ENCODE measurements at places on chromosomes 2 and 18.

DNA sequence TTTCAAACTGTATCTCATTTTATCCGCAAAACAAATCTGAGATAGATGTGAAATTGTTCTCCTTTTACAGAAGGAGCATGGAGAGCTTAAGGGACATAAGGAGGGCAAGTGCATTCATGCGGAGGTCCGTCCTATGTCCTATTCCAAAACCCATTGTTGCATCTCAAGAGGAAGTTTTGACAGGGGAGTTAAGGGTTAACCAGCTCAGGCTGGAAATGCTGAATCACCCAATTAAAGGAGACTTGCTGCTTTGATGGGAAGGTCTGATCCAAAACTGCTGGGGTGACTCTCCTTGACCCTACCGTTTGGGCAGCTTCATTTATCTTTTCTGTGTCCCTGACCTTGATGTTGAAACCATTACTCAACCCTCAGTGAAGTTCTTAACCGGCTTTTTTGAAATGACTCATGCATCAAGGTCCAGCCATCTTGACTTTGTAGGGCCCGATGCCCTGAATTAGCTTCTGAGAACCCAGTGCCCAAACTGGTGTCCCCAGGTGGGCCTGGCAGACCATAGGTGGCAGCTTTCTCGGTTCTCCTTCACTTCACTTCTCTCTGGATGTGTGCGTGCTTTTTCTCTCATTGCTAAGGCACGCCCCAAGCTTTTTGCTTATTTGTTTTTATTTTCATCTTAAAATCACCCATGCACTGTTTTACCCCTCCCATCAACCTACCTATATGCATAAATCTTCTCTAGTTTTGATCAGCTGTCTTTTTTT is 15.9 kb upstream of the TXNDC2 start:
- DNase-seq = no peak

DNA sequence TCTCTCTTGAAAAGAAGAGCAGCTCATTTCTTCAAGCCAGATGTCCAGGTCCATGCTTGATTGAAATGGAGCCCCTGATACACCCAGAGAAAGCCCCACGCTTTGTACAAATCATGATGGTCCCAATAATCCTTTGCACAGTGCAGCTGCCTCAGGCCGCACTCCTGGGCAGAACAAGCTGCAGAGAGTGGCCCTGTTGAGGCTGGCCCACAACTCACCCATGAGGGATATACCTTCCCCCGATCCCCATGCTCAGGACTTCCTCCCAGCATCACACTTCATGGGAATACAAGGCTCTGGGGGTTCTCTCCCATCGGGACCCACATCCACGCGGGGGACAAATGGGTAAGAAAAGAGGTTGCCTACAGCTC is 181.8 kb downstream of the CTIF start:
- no peak for DNase-seq

- no peak for DNase-seq
Observed at GRCh38 chr2:240322231-240322955, 113.1 kb upstream of the GPC1 start.

DNA sequence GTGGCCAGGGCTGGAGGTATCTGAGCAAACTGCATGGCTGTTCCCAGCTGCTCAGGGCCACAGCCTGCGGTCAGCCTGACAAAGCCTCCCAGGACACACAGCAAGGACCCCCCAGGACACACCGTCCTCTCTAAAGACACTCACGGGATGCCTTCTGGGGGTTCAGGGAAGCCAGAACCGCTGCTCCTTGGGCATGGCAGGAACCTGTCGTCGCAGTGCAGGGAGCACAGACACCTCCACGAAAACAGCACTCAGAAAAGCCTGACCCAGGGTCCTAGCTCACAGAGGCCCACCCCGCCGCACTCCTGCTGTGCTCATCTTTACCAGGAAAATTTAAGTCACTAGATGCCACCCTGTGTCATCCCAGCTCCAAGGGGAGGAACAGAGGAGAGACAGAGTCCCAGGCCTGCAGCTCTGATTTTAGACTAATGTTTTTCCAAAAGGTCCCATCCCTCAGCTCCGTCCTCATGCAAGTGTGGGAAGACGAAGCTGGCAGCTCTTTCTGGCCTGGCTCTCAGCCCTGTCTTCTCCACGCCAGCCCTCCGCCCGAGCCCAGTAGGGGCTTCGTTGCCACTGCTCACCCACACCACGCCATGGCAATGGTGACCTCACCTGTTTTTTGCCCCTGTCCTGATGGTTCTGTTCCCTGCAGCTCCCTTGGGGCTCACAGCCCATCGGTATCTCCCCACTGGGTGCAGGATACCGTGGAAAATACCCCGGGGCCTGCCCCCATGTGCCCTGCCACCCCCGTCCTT is 23.9 kb upstream of the SLC66A3 start:
- DNase-seq = no peak

- DNase-seq = no peak
Observed at GRCh38 chr2:65985986-65986385, 448.9 kb upstream of the MEIS1 start.

GRCh38 chr2:171712051-171712450 is 24.8 kb downstream of the DYNC1I2 start:
- no peak for DNase-seq

DNA sequence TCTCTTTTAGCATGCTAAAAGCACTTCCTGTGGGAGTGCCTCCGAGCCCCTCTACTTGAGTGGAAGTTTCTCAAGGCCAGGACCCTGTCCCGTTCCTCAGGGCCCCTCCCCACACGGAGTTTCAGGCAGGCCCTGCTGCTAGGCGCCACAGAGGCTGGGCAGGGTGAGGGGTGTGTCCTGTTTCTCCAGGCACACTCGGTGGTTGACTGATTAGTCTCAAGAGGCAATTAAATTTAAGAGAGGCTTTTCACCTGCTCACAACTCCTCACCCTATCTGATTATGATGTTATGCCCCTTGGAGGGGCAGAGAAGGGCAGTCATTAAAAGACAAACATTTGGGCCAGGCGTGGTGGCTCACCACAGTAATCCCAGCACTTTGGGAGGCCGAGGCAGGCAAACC is 160.8 kb upstream of the HAAO start:
- DNase-seq = no peak

DNA sequence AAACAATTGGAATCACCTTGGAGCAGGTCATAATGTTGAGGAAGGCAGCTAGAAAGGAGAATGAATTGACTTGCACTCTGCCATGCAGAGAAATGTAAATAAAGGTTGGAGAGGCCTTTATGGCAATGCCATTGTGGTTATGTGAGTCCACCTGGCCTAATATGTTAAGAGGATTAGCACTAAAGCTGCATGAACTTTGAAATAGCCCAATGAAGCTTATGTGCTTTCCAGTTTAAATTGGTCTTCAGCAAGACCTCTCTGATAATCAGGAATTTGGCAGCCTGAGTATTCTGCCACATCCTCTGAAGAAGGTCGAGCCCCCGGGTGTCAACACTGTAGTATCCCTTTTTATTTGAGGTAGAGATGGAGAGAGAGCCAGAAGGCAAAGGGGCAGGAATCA is 464.9 kb downstream of the CDH2 start:
- DNase-seq = no peak

DNA sequence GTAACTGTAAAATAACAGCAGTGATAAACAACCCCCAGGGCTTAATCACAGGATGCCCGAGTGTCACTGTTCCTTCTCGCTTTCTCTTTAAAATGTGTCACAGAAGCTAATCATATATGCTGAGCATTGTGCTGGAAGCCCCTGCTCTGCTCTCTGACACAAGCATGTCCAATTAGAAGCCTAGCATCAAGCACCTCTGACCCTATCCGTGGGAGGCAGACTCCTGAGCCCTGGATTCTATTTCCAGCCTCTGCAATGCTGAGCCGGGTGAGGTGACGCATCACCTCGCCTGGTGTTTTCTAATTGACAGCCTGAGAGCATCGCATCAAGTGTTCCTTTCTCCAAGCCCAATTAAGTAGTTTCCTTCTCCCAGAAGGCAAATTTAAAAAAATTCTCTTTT is 19.7 kb upstream of the SCG2 start:
- no peak for DNase-seq

DNA sequence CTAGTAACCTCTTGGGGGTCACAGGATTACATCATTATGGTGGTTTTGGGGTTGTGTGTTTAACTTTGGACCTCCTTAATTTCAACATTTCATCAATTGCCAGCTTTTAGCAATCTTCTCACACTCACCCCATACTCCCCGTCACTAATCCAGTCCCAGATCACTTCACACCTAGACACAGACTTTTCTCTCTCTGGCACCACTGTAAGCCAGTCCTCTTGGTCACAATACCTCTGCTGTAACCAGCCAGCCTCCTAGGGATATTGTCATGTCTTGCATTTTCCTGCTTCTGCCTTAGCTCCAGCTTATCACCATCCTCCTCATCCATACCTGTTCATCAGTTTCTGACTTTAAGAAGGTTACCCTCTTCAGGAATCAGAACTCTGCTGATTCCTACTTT is 1.6 kb upstream of the STK17B start:
- DNase-seq = no peak

GRCh38 chr2:190678444-190679162 is 29.7 kb downstream of the NAB1 start:
- DNase-seq = no peak

GRCh38 chr18:49817947-49818346 is 4.6 kb upstream of the ACAA2 start:
- no peak for DNase-seq

- DNase-seq = no peak
Observed at GRCh38 chr2:228613133-228613850, 431.8 kb upstream of the SPHKAP start.

GRCh38 chr2:479490-480176 is 191.7 kb upstream of the ALKAL2 start:
- no peak for DNase-seq

- DNase-seq = no peak
Observed at GRCh38 chr2:68829749-68830148, 41.4 kb downstream of the BMP10 start.

DNA sequence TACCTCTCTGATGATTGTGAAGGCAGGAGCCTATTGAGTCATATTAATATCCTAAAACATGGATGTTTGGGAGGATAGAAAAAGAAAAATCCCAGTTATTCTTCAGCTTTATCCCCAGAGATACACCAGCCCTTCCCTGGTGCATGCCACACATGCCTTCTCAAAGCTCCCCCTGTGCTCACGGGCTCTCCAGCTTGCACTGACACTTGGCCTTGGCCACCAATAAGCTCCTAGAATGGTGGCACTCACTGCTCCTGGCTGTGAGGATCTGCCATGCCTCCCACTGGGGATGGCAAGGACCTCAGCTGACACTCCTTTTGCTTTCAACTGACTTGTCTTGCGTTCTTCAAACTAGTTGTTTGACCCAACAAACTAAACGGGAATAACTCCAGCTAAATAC is 15.9 kb downstream of the SLC14A1 start:
- DNase-seq = no peak

DNA sequence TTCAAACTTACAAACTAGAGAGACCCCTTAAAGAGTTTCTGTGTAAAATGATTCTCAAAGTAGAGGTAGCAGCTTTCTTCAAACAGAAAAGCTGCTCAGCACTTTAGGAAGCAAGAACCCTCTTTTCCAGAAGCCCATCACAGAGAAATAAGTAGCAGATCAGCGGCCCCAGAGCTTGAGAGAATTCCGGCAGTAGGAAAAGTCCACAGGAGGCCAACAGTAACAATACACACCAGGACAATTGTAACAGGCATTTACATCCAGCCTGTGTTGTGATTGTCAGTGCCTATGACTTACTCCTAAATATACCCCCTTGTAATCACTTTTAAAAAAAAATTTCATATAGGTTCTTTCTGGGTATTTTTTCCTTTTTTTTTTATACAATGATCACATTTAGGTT is 161.4 kb upstream of the ACVR2A start:
- no peak for DNase-seq

DNA sequence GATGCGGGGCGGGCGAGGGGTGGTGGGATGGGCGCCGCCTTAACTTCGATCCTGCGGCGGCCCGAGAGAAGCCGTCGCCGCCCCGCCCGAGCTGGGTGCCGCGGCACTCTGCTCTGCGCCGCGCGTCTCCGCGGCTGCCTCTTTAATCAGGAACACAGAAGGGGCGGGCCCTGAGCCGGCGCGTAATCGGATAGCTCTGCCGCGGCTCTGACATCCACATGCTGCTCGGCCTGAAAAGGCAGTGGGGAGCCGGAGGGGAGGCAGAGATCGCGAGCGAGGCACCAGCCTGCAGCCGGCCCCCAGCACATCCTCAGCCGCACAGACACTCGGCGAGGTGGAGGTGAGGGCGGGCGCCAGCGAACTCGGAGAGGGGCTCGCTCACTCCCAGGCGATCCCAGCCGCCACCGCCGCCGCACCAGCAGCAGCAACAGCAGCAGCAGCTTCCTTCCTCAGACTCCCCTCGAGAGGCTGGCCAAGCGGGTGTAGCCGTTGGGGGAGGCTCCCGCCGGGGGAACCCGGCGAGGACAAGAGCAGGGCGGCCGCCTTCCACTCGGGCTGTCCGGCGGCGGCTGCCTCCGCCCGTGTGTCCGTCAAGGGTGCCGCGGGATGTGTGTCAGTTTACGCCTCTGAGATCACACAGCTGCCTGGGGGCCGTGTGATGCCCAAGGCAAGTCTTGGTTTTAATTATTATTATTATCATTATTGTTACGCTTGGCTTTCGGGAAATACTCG is at the start of gene NRP2:
Gene NRP2, plus strand, starts transcription at position 263 of the 732 bp plus-strand sequence. CDS start 790 bp downstream, outside the sequence.
- no peak for DNase-seq

DNA sequence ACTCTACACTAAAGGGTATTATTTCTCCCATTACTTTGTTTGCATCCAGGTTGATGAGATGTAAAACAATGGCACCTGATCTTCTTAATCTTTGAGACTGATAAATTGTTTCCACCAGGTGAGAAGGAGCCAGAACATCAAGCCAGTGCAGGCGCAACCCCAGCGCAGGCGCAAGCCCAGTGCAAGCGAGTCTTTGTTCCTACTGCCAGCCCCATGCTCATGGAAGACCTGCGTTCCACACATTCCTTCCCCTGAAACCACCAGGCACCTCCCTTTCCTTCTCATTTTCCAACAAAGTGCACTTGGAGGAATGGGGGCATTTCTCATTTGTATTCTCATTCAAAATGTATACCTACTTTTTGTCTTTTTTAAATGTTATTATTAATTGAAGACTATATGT is 188.7 kb upstream of the SMAD2 start:
- DNase-seq = no peak

DNA sequence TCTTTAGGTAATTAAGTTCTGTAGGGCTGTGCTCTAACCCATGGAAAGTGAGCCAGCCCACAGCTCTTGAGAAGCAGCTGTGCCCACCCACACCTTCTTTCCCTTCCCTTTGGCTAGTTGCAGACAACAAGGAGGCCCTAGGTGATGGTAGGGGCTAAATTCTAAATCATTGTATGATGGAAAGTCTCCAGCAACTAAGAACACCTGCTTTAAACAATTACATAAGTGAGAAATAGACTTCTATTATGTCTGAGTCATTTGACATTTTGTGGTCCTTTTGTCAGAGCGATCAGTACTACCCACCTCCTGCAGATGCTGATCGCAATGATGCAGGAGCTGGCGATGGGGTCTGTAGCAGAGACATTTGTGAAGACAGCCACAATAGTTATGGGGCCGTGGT is 79.6 kb downstream of the TEX51 start:
- no peak for DNase-seq
